Stimulated activated CD4-positive, alpha-beta T cell treated with anti-CD3 and anti-CD28 coated beads, Interleukin-15, amount 100 ng/mL, for 1 hour (primary cell): ENCODE measurements at places on chromosomes 6 and 20.

DNA sequence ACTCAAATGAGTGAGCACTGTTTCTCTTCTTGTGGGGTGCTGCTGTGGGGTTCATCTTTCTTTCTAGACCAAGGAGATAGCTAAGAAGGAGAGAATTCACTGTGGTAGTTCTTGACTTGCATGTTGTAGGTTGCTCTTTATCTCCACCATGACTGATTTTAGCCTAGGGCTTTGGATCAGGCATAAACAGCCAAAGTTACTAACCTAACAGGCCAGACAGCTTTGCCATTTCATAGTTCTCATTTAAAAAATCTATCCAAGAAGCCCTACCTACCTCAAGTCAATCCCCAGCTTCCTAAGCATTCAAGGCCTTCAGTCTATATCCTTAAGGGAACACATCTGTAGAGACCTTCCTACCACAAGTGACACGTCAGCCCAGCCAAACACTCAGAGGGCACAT, 107.9 kb upstream of the CARMIL1 start:
- no peak for DNase-seq

DNA sequence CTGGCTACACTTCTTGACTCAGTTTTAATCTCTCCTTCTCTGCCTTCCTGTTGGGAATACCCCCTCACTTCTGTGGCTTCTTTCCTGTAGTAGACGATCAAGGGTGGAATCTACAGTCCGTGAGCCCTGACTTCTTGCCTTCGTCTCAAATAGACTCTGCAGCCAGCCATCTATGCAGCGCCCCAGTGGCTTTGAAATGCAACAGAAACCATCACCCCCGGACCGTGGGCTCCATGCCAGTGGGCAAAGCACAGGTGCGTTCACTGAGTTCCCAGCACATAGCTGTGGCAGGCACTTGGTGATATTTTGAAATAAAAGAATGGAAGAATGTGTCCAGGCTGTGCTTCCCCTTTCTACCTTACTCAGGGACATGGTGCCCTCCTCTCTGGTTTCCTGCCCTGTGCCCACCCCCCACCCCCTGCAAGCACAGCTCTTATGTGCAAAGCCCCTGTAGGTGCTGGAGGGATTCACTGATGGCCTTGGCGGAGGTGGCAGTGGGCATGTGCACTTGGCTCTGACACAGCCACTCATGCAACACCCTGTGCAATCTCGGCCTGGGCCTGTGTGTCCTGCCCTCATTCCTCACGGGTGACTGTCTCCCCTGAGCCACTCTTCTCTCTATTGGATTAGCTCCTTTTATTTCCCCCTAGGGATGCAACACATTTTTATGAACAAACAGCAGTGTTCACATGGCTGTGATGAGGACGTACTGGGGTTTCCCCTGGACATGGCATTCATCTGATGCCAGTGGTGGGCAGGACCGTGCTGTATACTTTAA, 5.5 kb upstream of the CDSN start:
- DNase-seq = no peak

- DNase-seq = no peak
Observed at GRCh38 chr6:28758818-28759235, 165.0 kb downstream of the TRIM27 start.

- no peak for DNase-seq
Observed at GRCh38 chr6:154763650-154764049, 30.4 kb downstream of the SCAF8 start.

DNA sequence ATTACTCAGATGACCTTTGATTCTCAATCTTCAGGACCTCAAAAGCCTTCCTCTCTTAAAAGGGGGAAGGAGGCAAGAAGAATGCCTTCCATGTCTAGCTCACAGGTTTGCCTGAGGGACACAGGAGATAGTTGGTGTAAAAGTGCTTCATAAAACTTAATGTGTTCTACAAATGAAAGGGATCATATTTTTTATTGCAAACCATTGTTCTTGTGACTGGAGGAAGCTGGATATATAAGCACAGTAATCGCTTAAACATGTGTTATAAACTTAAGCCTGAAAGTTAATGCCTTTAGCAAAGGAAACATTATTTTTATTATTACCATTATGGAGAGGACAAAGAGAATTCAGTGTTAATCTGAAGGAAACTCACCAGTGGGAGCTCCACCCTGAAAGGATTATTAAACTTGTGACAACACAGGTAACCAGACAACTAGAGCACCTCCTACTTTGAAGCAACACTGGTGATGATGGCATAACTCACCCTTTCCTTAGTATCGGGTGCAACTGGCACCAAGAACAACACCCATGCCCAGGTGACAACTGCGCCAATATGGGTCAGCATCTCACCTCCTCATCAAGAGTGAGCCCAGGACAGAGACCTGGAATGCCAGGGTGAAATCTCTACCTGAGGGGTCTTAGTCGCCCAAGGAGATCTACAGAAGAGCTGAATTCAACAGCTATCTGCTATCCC, 288.7 kb upstream of the PRDM1 start:
- no peak for DNase-seq

- DNase-seq = no peak
Observed at GRCh38 chr6:149094156-149094555, 223.4 kb upstream of the TAB2 start.

DNA sequence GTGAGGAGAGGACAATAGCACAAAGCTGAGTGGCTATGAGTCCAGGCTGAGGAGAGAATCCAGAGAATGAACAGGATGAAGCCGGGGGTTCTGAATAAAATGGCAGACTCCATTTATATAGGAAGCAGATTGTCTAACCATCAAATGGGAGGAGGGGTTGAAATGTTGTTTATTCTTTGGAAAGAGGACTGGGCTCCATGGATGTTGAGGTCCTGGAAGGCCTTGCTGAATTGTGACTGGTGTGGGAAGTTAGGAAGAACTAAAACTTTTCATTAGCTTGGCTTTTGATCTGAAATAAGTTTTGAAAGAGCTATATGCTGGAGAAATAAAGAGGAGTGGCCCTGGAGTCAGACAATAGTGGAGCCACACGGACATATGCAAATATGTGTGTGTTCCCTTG, 647.8 kb downstream of the RNF144B start:
- DNase-seq = no peak

DNA sequence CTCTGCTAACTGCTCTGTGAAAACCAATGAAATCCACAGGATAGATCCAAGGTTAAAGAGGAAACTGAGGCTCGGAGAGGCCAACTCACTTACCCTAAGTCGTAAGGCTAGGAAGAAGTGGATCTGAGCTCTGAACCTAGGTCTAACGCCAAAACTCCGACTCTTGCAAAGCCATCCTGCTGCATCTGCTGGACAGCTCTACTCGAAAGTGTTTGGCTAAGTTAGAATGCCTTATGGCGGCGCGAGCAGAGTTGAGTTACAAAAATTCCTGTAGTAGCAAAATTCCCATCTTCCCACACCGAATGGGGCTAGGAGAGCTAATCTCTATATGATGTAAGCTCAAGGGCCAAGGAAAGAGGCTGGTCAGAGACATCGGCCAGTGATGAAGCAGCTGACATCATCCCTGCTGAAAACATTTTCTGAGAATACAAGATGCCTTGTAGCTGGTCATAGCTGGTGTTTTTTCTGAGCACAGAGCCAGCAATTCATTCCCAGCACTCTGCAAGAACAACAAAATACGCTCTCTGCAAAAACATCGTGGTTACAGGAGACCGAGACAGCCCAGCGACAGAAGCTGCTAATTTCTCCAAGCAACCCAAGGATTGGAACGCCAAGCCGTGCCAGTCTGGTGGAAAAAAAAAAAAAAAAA, 1.8 kb downstream of the SPATA2 start:
- DNase-seq = no peak

DNA sequence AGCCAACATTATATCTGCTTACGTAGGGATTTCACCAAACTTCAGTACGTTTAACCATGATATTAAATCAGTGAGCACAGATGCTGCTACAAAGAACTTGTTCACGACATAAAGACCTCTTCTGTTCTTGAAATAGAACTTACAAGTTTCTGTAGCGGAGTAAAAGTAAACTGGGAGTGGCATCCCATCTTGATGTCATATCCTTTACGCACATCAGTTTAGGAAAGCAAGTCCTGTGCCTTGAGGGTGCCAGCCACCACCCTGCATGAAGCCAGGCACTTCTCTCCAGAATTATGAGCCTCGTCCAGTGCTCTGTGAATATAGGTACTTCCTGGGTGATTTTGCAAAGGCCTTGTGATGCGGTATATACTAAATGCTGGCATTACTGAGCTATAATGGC, 122.6 kb downstream of the BTBD3 start:
- no peak for DNase-seq

GRCh38 chr20:62374331-62375152, 7.4 kb upstream of the LAMA5 start:
- DNase-seq = no peak

DNA sequence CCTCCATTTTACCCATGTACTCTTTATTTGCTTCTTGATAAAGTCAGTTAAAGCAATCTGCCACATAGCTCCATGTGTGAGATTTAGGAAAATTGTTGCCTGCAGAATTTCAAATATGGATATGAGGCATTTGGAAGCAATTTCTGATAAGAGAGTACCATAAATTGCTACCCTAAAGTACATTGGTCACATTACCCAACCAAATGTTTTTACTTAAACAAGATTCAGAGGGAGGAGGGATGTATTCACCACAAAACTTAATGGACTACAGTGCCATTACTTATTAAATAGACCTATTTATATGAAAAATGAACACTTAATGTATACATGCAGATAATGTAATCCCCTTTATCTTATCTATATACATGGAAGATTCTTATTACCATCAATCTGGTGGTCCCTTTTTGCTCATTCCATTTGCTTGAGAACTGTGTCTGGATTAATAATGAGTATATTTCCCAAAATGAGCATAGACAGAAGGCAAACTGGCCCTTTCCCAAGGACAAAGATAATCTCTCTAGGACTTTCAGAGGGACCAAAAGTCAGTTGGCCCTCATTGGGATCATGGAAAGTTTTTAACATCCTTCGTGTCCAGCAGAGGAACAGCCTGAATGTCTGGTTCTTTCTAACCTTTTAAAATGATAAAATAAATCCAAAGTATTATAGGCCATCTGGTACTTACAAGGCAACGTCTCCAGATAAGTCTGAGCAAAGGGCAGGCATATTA, 526.4 kb downstream of the CBLN4 start:
- DNase-seq = no peak

GRCh38 chr20:90651-91050, 3.2 kb downstream of the DEFB125 start:
- DNase-seq = no peak

DNA sequence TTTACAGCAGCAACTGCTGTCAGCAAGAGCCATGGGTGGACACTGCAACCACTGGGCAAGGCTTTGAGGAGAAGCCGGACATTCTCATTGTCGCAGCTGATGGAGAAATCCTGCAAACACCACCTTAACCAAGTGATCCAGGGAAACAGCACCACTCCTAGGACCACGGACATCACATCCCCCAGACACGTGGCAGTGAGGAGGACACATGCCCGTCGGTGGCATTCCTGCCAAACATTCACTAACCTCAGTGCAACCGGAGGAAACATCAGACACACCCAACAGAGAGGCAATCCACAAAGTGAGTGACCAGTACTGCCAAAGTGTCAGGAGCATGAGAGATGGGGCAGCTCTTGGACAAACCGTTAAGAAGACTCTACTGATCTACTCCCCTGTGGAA, 16.6 kb upstream of the IRF4 start:
- no peak for DNase-seq

DNA sequence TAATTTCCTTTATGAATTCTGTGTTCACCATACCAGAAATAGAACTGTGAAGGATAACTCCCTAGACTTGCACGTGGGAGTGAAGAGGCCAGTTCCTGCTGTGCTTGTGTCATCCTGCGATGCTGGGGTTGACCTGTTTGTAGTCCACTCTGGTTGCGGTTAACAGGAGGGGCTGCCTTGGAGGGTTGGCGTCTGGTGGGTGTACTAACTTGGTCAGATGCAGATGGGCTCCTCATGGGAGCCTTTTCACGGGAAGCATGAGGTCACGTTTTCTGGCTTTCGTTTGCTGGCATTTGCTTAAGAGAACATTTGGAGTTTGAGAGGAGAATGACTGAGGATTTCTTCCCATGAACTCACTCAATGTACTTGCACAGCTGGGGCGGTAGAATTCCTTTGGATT, 41.2 kb downstream of the IGF2R start:
- no peak for DNase-seq

DNA sequence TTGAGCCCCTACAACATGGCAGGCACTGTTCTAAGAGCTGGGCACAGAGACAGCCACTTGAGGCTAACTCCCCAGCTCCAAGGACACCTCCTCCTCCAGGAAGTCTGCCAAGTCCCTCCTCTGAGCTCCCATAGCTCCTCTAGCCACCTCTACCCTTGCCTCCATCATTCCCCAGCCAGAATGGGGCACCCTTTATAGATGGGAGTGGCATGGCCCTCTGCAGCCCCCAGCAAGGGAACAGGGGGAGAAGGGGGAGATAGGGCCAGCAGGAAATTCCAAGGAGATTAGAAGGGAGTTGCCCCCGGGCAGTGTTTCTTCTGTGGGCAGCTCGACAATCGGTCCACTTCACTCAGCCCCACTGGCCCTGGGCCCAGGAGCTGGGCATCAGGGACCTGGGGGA, 19.7 kb upstream of the TLDC2 start:
- DNase-seq = no peak
